ENCODE measurements at places on chromosomes 3 and 15. TPM values are rescaled to one million over a fixed set of nuclear protein-coding genes. Genes with fewer than 3 reads are reported as not detected.

CRYGS gene
- total RNA-seq, result 1.6 TPM

GOLIM4 gene
- total RNA-seq, result 3.2 TPM

FETUB gene
- total RNA-seq, result not detected

ACP3 gene
- total RNA-seq, result not detected

SCG5 gene
- 0.91 TPM for total RNA-seq

TMIE gene
- 1.6 TPM for total RNA-seq

SLC28A2 gene
- total RNA-seq, result not detected

CCDC33 gene
- total RNA-seq, result not detected

DZIP1L gene
- not detected for total RNA-seq

ZPLD1 gene
- not detected for total RNA-seq

GOLGA6D gene
- total RNA-seq, result not detected

ZBTB11 gene
- total RNA-seq, result 26.0 TPM

ANP32A gene
- 439 TPM for total RNA-seq

DNA sequence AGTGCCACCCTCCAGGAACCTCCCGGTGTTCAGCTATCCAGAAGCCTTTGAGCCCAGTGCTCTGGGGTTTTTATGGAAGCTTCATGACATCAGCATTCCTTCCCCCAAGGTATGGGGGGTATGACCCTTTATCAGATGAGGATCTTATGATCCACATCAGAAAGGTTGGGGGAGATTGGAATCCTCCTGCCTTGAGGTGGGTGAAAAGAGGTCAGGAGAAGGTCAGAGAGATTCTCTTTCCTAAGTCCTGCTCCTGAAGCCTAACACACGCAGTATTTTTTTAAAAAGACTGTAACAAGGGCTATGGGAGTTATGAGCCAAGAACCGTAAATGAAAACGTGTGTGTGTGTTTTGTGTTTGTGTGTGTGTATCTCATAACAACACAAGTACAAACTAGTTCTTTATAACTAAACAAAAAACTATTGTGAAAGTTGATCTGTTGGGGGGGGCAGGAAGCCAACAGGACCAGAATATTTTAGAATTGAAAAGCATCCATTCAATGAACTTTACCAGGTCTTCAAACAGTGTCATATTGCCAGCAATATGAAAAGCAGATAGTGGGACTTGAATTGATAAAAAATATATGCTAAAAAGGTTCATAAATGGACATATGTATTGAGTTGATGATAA is 13.2 kb downstream of the MKRN3 start:
- DNase-seq, result no peak

GRCh38 chr3:62249855-62250543 is 123.4 kb downstream of the FEZF2 start:
- DNase-seq, result no peak

DNA sequence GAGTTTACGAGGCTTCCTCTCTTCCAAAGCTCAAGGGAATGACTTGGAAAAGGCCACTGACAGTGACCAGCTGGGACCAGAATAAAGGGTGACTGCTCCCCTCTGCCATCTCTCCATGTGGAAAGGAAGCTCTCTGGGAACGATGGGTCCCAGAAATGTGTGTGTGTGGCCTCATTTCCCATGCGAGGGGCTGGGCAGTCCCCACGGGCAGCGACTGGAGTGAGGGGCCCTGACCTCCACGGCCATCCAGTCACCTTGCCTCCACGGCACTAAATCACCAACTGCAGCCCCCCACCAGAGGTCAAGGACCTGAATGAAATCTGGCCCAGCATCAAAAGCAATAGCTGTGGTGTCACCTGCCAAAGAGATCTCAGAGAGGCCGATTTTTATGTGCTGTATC is 29.6 kb downstream of the RGMA start:
- DNase-seq, result no peak

GRCh38 chr3:47324278-47324865 is 41.6 kb downstream of the KLHL18 start:
- DNase-seq, result peak; percentile 66

GRCh38 chr3:29427266-29428103 is 146.6 kb downstream of the RBMS3 start:
- DNase-seq, result no peak

- no peak for DNase-seq
Observed at GRCh38 chr15:48538941-48539340, 106.6 kb downstream of the FBN1 start.

DNA sequence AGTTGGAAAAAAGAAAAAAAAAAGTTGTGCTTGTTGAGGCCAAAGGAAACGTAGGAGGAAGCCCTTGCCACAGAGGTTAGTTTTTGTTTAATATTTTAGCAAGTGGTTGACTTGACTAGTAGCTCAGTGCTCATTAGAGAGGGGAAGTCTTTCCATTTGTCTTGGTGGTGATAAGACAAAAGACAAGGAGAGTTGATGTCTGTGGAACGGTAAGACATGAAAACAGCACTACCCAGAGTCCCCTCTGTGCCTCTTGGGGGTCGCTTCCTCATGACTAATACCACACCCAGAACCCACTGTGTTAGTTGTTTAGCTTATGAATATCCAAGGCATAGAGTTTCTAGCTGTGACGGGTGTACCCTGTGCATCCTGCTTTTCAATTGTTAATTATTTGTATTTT is 211.4 kb downstream of the ITPR1 start:
- DNase-seq, result no peak

- no peak for DNase-seq
Observed at GRCh38 chr15:39854161-39854560, 65.9 kb downstream of the GPR176 start.

- no peak for DNase-seq
Observed at GRCh38 chr3:25587094-25587493, 77.6 kb downstream of the TOP2B start.

- DNase-seq, result no peak
Observed at GRCh38 chr3:29478611-29479010, 197.7 kb downstream of the RBMS3 start.

DNA sequence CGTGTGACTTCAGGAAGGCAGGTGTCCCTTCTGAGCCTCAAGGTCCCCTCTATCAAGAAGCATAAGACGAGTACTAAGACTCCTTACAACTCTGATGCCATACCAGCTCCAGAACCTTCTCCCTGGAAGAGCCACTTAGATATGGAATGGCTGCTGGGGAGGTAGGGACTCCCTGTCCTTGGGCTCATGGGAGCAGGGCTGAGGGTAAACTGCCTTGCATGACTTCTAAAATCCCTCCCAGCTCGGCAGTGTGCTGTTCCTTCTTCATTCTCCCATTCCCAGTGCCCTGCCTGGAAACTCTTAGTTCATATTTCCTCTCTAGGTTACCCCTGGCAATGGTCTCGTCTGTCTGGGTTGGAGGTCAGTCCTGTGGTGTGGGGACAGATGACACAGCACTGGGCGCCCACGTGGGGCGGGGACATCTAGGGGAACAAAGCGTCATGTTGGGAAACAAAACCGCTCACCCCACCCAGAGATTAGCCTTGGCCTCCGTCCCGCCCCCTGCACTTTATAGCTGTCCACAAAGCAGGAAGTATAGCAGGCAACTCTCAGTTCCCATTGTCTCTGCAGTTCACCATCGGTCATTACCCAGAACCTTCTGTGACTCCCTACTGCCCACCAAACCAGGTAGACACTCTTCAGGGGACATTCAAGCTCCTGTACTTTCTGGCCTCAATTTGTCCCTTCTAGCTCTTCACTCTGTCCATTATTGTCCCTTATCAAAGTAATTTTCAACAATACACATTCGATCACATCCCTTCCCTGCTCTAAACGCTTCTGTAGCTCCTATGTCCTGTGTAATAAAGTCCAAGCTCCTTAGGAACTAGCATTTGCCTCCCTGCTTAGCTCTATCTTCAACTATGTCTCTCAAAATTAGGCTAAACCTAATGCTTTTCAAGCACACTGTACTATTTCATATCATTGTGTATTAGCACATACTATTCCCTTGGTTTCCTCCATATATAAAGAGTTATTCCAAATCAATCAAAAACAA is 73.8 kb downstream of the IQSEC1 start:
- DNase-seq, result no peak

- no peak for DNase-seq
Observed at GRCh38 chr15:41279535-41280283, 48.6 kb downstream of the CHP1 start.

- no peak for DNase-seq
Observed at GRCh38 chr3:146536681-146537080, 7.7 kb downstream of the PLSCR1 start.

DNA sequence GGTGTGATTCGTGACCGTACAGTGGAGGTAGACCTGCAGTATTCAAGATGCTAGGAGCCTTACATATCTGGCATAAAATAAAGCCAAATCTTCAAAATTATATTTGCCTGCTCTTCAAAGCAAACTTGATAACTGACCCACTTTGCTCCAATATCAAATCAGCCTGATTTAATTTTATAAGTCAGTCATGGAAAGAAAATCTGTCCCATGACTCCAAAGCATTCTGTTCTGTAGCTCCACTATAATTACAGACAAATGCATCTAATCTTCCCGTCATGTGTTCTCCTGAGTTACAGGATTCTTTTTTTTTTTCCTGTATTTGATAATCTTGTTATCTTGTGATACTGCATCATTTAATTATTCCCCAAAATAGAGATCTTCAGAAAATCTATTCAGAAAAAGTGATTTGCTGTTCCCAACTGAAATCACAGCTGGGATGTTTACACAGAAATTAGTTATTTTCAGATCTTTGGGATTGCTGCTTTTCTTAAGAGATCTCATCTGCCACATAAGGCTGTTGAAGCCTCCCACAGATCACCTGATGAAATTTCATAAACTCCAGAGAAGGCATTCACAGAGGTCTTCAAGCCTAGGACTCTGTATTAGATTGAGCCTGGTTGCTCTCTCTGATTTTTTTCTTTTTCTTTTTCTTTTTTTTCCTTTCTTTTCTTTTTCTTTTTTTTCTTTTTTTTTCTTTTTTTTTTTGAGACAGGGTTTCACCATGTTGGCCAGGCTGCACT is 27.2 kb downstream of the TIMP4 start:
- no peak for DNase-seq

GRCh38 chr3:27960133-27960532 is 238.0 kb upstream of the EOMES start:
- DNase-seq, result no peak

DNA sequence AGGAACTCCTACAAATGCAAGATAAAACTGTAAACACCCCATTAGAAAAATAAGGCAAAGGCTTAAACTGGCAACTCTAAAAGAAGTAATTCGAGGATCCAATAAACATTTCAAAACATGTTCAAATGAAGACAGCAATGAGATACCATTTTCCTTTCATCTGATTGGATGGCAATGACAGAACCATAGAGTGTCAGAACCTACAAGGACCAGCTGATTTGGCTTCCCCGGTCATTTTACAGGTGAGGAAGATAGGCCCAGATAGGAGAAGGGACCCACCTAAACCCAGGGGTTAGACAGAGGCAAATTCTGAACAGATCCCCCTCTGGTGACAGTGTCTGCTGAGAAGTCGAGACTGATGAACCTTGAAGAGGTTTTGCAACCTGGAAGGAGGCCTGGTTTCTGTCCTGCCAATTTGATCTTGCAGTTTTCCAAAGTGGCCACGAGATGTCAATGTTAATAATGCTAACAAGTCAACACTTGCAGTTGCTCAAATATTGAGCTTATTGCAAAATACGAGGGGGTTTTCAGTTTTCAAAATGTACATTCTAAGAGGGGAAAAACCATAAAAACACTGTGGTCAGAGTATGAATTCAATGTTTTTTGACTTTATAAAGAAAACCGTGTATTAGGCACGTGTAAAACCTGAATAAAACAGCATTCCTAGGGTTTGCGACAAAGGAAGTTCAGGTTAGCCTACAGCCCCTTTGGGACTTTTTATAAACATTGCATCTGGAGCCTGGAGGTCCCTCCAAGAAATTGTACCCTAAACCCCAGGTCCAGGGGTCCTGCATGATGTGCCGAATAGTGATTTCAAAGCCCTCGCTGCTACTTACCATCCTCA is 21.5 kb downstream of the CFAP161 start:
- peak; percentile 18 for DNase-seq

DNA sequence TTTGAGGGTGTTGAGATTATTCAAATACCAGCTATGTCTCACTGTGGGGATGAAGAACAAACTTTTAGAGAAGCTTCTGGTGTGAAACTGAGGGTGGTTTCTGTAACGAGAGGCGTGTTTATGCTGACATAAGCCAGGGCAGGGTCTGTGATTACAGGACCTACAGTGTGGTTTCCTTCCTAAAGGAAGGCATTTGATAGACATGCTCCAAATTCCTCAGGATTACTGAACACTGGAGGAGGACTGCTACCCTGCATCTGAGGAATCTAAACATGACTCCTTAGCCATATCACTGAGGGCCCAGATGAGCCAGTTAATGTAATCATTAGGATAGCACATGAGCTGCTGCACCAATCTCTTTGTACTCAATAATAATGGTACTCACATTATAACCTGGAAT is 328.4 kb upstream of the UMPS start:
- no peak for DNase-seq

GRCh38 chr15:93088200-93088980 is 621 bp downstream of the RGMA start:
- peak; percentile 40 for DNase-seq

DNA sequence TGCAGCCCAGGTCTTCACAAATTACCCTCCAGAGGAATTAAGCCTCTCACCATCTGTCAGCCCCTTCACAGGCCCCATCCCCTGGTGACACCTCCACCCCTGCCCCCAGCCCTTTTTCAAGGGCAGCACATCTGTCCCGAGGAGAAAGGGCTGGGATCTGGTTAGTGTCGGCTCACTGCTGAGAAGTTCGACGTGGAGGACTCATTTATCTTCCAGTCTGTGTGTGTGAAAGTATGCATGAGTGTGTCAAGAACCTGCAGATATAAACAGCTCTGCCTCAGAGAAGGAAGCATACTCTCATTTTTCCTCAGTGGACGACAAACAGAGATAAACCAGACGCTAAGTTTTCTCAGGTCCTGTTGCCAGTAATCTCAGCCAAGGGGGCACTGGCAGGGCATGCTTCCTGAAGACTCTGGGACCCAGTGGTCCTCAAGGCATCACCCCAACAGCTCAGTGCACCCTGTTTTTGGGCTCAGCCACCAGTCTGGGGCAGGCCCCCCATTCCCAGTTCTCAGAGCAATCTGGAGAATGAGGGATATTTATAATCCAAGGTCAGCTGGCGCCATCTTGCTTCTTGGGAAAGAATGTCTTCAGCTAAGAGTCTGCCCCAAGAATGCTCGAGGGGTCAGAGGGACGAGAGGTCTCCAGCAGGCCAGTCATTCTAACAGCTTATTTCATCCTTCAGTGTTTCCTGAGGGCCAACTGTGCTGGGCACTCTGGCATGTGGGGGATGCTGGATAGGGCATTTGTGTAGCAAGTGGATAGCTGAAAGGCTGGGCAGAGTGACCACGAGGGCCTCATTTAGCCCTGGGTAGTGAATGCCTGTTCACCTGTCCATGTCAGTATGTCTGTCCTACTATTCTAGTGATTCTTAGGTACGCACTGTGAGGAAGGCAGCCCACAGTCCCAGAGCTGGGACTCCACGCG is 73.6 kb downstream of the ADCY5 start:
- no peak for DNase-seq
